ENCODE measurements at places on chromosomes 7 and 10. TPM values are rescaled to one million over a fixed set of nuclear protein-coding genes. Genes with fewer than 3 reads are reported as not detected.

KLF14 gene
- 0.37 TPM for polyA plus RNA-seq

HDAC9 gene
- polyA plus RNA-seq: 12.7 TPM

PSMC2 gene
- polyA plus RNA-seq: 130 TPM

COPS6 gene
- polyA plus RNA-seq: 136 TPM

HGF gene
- polyA plus RNA-seq: 3.1 TPM

ITIH2 gene
- 0.61 TPM for polyA plus RNA-seq

NKX1-2 gene
- not detected for polyA plus RNA-seq

CCDC3 gene
- polyA plus RNA-seq: 9.5 TPM

WDFY4 gene
- polyA plus RNA-seq: 1.6 TPM

NUB1 gene
- 97.9 TPM for polyA plus RNA-seq

NXPH1 gene
- polyA plus RNA-seq: 0.15 TPM

AKR1D1 gene
- polyA plus RNA-seq: 0.13 TPM

LRRN3 gene
- polyA plus RNA-seq: 6.4 TPM

CPA4 gene
- 0.50 TPM for polyA plus RNA-seq

KIAA1549 gene
- 13.6 TPM for polyA plus RNA-seq

PLA2G12B gene
- 6.7 TPM for polyA plus RNA-seq

STEAP2 gene
- 10.2 TPM for polyA plus RNA-seq

ZNF727 gene
- polyA plus RNA-seq: 0.08 TPM

CLRN3 gene
- 22.8 TPM for polyA plus RNA-seq

DNAH11 gene
- 1.9 TPM for polyA plus RNA-seq

IGFBP3 gene
- polyA plus RNA-seq: 102 TPM

ANKRD2 gene
- polyA plus RNA-seq: 0.40 TPM

MCM10 gene
- 11.3 TPM for polyA plus RNA-seq

ALOX5 gene
- polyA plus RNA-seq: 3.9 TPM

GJD4 gene
- 0.11 TPM for polyA plus RNA-seq

TET1 gene
- polyA plus RNA-seq: 11.7 TPM

SYT15B gene
- 2.1 TPM for polyA plus RNA-seq

CFAP69 gene
- polyA plus RNA-seq: 16.9 TPM

TMEM176A gene
- polyA plus RNA-seq: 126 TPM

KLF6 gene
- polyA plus RNA-seq: 58.0 TPM

GDF2 gene
- not detected for polyA plus RNA-seq

TACR2 gene
- polyA plus RNA-seq: 0.10 TPM

CPA2 gene
- 0.39 TPM for polyA plus RNA-seq
